Activated CD4-positive, alpha-beta T cell treated with anti-CD3 and anti-CD28 coated beads, Interleukin-2, amount 50 U/mL, for 24 hours (primary cell): ENCODE measurements at places on chromosomes 7 and 10.

GRCh38 chr10:77863446-77863845, 63.1 kb downstream of the DLG5 start:
- no peak for DNase-seq

DNA sequence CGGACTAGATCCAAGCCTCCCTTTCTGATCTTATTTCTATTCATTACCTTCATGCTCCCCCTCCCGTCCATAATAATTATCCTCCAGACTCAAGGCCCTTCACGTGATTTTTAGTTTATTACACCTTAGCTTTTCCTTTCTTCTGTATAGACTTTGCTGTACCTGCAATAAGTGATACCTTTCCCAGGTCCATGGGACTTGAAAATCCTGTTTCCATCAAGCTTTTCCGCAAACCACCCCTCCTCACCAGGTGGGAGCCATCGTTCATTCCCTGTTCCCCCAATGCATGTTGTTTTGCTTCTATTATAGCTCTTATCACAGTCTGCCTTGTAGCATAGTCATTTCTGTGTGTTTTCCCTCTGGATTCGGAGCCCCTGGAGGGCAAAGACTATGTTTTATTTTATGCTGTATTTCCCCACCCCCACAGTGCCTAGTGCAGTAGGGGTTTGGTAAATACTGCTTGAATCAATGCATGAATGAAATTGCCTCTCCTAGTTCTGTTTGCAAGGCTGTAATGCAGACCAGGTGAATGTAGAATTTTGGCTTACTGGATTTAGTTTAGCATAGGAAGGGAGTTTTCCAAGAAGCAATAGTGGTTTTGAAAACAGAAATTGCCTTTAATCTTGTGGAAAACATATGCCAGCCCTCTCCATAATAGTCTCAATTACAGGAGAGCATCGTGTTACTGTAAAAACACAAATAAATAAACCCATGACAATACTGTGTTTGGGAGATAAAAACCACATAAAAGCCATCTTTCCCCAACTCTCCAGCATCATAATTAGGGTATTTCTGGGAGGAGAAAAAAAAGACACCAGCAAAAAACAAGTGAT, 213.4 kb downstream of the AUTS2 start:
- DNase-seq, result no peak

DNA sequence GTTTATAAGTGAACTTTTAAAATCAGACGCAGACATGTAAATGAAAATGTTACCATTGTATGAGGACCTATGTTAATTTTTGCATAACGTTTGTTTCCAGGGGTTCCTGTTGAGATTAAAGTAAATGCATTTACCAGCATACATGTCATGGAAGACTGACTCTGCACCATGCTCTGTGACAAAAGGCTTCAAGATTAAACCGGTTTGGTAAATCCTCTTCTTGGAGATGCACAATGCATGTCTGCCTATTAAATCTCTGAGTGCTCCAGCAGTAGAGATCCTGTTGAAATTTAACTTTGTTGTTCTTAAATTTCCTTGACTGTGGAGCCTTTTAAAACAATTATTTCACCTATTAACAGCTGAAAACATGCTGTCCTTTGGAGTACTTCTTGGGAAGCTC, 36.5 kb upstream of the JAZF1 start:
- no peak for DNase-seq

- no peak for DNase-seq
Measured at GRCh38 chr7:136868496-136869000, at the start of gene CHRM2. TSS of gene CHRM2 (plus strand) at chr7:136868652. CDS start at chr7:137014866, 146,214 bp downstream.

DNA sequence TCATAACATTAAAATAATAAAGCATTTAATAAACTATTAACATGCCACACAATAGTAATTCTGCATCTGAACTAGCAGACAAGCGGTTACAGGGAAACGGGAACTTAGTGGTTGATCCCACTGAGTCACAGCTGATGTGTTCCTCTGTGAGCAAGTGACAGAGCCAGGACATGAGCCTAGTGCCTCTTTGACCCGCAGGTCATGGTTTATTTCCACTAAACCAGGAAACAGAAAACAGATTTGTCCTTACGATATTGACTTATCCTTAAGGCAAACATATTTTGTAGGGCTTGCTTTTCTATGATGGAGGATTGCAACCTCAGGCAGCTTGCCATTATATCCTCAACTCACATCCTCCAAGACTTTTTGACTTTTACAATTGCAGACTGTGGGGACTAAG, 987.3 kb downstream of the CCSER2 start:
- DNase-seq, result no peak

DNA sequence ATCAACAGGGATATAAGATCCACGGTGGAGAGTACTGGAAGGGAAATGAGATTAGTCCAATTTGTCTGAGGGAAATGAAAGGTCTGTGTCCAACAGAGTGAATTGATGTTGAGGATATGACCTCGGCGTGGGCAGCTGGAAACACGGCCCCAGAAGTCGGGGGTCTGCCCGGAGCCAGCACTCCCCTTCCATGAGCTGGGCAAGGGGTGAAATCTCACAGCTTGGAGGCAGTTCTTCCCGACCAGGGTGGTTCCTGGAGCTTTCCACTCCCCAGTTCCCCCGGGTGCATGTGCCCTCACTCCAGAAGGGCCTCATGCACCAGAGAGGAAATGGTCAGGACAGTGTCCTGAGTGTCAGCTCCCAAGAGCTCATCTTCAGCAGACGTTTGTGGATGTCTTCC, 264.7 kb upstream of the PPP2R2D start:
- no peak for DNase-seq

GRCh38 chr7:42264702-42265101, 27.7 kb upstream of the GLI3 start:
- no peak for DNase-seq

DNA sequence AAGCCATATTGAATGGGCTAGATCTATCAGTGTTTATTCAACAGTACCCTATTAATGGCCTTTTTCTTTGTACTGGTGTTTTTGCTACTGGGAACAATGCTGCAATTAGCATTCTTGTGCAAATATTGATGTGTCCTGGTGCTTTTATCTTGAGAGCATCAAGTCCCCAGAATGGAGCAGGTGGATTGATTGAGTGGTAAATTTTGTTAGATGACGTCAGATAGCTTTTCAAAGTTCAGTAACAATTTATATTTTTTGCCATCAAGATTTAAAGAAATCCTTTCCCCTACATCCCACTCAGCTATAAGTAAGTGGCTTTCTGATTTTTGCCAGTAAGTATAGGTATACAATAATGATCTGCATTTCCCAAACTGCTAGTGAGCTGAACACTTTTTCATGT, 63.4 kb upstream of the SYPL1 start:
- DNase-seq, result no peak

- DNase-seq, result peak; percentile 85
Measured at GRCh38 chr10:103678178-103678526, 177.2 kb downstream of the SH3PXD2A start.

DNA sequence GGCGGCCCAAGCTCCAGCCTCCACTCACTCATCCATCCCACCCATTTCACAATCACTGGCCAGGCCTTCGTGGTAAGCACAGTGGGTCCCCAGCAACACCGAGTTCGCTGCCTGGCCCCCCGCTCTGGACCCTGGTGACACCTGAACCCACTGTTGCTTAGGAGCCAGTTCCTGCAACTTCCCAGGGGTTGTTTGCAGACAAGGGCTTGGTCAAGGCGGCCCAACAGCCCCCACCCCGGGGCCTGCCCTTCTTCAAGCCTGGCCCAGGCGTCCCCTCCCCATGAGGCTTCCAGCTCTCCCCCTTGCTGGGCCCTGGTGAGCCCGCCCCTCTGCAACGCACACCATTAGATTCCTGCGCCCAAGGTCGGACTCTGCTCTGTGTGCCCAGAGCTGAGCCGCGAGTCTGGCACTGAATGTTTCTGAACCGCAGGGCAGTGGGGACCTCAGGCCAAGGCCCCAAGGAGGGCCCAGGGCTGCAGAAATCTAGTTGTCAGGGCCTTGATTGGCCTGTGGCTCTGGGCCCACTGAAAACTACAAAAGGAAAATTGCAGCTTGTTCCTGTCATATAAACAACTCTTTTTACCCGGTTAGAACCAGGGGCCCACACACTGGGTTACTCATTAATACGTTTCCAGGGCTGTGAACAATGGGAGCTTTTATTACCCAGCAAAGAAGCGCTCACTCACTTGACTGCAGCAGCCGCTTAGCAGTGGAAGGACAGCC, 2.1 kb upstream of the COX19 start:
- no peak for DNase-seq

GRCh38 chr10:125911145-125911544, 14.8 kb downstream of the FANK1 start:
- DNase-seq, result no peak

DNA sequence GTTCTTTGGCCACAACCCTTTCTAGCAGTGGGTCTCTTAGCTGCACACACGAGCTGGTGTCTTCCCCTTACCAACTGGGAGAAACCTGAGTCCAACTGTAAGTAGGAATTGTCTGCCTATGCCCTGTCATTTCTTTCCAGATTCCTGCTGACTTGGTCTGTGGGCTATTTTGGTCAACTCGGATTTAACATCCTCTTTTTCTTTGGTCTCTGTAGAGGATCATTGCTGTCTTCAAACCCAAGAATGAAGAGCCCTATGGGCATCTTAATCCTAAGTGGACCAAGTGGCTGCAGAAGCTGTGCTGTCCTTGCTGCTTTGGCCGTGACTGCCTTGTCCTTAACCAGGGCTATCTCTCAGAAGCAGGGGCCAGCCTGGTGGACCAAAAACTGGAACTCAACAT, 10.3 kb downstream of the PI4K2A start:
- DNase-seq, result no peak

- no peak for DNase-seq
Measured at GRCh38 chr7:91910171-91910570, 29.7 kb upstream of the MTERF1 start.

DNA sequence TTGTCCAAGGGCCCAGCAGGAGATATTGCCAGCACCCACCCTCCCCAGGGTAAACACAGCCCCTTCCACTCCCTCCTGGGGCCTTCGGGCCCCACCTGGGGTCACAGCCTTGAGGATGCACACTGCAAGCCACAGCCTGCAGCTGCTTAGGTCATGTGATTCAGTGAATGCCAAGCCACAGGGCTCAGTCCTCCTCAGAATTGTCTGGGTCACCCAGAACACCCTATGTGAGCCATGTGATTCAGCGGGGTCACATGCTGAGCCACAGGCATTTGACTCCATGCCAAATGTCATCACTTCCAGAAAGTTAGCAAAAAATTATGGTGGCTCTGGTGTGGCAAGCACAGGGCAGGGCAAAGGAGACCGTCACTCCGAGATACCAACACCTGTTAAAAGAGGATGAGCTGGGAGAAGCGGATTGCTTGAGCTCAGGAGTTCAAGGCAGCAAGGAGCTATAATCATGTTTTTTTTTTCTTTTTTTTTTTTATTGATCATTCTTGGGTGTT, 17.2 kb upstream of the PSAP start:
- no peak for DNase-seq

DNA sequence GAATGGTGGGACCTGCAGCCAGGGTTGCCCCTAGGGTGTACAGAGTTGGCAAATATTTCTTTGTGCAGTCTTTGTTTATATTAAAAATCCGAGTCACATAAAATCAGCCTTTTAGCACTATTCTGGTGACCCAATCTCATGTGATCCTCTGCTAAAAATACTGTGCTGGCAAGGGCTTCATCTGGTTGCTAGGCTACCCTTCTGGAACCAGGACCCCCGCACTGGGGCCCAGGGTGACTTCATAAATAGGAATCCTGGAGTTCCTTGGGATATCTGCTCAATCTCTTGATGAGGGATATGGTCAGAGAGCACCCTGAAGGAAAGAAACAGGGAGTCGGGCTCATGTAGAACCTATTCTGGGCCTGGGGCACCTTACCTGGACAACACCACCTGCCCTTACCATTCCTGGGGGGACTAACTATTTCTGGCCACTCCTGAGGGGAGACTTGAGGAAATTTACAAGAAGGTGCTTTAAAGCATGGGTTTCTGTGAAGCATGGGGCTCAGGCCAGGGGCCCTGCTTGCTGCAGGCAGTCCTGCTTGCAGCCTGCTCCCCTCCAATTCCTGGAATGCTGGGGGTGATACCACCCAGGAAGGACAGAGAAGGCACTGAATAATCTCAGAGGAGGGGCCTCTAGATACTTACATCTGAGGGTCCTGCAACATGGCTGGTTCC, 44.7 kb downstream of the SH2D4B start:
- DNase-seq, result no peak

GRCh38 chr10:52216852-52217251, 97.2 kb upstream of the DKK1 start:
- no peak for DNase-seq

DNA sequence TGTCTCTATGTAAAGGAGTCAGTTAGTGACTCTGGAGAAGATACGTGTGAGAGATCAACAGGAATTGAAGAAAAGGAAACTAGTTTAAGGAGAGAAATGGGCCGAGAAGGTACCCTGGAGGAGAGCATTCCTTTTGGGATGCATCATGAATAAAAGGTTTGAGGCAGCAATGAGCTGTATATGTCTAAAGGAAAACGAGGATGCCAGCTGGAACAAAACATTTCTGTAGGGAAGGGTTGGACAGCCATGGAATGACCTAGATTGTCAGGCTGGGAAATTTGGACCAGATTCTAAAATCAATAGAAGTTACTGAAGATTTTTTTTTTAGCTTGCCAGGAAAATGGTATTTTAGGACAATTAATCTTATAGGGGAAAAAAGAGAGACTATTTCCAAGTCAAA, 17.2 kb upstream of the MPP7 start:
- no peak for DNase-seq

DNA sequence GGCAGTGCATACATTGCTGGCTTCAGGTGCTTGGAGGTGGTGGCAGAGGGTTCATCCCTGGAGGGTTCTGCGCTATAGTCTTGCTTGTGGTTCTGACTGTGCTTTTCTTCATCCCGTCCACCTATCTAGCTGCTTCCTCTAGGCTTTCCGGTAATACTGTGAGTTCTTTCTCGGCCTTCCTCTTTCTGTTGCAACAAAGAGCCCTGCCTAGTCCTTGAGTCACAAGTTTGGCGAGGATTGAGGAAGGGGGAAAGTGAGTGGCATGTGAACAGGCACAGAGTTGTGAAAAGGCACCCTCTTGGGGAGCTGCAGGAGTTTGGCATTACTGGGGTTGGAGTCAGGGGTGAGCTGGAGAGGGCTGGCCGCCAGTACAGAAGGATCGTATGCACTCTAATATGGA, 123.0 kb downstream of the SH2D4B start:
- DNase-seq, result no peak

- DNase-seq, result no peak
Measured at GRCh38 chr10:10871352-10871751, 146.3 kb upstream of the CELF2 start.

DNA sequence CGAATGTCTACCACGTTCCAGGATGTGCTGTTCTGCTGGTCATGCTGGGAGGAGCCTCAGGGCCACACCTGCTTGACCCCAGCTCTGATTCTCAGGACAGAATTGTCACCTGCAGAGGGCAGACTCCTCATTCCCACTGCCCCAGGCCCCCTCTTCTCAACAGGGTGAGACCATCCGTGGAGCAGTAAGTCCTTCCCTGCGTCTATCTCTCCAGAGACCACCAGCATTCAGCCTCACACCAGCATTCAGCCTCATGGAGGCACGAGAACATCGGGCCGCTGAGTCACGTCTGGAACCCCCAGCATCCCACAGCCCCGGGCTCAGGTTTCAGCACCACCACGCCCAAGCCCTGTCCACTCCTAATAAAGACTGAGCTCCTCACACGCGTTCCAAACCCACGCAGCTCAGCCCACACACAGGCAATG, 273.4 kb downstream of the DIP2C start:
- DNase-seq, result no peak
